Fibroblast of mammary gland (primary cell): ENCODE measurements at places on chromosomes 2 and 18.

- DNase-seq = no peak
Observed at GRCh38 chr2:232466221-232466620, 10.3 kb downstream of the ALPI start.

GRCh38 chr18:57051021-57051656 is 95.7 kb upstream of the BOD1L2 start:
- DNase-seq = no peak

DNA sequence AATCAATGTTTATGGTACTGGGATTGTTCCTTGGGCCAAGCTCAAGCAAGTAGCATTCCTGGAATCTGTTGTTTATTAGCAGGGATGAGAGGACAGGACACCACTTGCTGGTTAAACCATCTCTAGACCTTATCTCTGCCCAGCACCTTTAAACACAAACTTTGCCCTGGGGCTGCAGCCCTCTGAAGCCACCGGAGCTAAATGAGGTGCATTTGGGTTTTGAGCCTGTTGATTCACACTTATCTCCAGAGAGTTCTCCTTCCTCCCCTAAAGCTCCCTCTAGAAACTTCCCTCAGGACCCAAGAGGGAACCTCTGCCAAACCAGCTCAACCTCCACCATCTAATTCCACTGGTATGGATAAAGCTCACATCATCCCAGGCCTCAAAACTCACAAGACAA is 94.8 kb upstream of the EPAS1 start:
- no peak for DNase-seq

GRCh38 chr18:55515941-55516710 is 71.9 kb downstream of the TCF4 start:
- DNase-seq = peak; percentile 69

DNA sequence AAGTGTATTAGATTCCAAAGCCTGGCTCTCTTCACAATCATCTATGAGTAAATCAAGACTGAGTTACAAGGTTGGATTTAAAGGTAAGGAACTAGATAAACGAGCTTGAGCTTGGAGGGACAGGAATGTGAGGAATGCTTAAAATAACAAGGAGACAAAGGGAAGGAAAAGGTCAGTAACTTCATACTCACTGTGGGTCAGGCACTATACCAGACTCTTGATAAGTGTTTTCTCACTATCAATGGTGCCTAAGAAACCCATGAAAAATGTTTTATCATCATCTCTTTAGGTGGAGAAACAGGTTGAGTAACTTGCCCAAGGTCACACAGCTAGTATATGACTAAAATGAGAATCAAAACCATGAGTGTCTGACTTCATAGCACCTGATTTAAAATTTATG is 212.1 kb downstream of the CDH2 start:
- no peak for DNase-seq

DNA sequence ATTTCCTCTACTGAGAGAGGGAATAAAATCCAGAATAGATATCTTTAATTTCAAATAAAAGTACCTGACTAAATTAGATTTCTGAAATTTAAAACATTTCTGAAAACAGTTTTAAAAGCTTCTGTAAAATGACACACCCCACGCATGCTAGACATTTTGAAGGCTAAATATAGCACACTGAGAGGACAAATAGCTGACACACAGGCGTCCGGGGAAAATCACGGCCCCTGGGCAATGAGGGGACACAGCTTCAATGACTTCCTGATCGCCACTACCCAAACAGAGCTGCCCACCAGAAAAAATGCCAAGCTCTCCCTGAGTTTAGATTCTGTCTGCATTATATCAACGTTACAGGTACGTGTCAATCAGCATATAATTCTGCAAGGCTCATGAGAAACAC is 10.9 kb downstream of the TBC1D8 start:
- no peak for DNase-seq

DNA sequence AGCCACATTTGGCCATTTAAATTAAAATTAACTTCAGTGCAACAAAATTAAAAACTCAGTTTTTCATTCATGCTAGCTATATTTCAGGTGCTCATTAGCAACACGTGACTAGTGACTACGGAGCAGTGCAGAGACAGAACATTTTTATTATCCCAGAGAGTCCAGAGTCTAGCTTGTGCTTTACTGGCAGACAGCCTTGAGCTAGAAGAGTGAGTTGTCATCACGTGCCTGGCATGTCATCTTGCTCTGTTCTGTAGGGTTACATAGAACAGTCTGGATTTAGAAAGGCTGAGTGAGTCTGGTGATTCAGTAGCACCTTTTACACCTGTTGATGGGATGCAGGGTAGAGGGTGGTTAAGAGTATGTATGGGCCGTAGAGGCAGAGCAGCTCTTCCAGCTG is 136.9 kb upstream of the IL1R2 start:
- peak; percentile 53 for DNase-seq

- peak; percentile 38 for DNase-seq
Observed at GRCh38 chr2:61181382-61182058, 19.5 kb downstream of the C2orf74 start.

DNA sequence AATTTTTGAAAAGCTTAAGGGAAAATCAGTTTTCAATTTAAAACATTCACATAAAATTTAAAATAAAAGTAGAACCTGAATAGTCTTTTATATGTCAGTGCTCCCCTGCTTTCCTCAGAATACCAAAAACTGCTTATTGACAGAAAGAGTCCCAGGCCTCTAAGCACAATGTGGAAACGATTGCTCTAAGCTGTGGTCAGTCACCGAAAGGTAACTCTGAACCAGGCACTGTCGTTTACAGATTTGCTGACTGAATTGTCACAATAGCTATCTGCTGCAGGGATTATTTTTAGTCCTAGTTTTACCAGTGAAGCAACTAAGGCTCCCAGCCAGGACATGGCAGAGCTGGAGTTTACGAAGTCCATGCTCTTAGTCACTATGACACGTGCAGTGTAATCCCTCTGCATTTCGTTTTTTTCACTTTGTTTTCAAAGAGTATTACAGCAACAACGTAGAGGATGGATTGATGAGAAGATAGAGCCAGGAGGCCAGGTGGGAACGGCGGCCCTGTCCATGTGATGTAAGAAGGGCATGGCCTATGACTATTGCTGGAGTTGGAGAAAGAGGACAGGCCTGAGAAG is 28.1 kb upstream of the TMEM247 start:
- peak; percentile 78 for DNase-seq

GRCh38 chr2:162965191-162965590 is 126.6 kb upstream of the KCNH7 start:
- DNase-seq = no peak

DNA sequence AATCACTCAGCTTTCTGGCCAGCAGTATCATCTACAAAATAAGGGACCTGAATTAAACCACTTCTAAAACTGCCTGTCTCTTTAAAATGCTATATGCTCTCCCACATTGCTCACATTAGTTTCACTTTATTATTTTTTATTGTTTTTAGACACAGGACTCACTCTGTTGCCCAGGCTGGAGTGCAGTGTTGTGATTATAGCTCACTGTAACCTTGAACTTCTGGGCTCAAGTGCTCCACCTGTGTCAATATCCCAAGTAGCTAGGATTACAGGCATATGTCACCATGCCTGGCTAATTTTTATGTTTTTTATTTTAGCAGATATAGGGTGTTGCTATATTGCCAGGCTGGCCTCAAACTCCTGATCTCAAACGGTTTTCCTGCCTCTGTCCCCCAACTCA is 591.3 kb upstream of the ZNF804A start:
- DNase-seq = no peak

DNA sequence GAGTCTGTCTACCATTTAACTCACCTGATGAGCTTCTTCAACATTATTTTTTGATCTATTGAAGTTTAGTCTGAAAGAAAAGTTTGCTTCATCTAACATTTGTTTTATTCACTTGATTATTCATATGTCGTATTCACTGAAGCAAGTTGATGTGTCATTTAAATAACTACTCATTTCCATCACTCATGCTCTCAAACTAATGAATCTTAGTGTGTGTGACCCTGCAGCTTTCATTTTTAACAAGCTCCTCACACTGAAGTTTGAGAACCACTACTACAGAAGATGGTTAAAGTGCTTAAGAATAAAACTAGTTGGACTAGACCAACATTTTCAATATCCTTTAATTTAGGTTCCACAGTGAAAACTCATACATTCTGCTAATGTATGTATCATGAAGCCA is 1.8 kb upstream of the ABI2 start:
- DNase-seq = no peak

GRCh38 chr2:5666798-5667197 is 25.4 kb upstream of the SOX11 start:
- DNase-seq = no peak

DNA sequence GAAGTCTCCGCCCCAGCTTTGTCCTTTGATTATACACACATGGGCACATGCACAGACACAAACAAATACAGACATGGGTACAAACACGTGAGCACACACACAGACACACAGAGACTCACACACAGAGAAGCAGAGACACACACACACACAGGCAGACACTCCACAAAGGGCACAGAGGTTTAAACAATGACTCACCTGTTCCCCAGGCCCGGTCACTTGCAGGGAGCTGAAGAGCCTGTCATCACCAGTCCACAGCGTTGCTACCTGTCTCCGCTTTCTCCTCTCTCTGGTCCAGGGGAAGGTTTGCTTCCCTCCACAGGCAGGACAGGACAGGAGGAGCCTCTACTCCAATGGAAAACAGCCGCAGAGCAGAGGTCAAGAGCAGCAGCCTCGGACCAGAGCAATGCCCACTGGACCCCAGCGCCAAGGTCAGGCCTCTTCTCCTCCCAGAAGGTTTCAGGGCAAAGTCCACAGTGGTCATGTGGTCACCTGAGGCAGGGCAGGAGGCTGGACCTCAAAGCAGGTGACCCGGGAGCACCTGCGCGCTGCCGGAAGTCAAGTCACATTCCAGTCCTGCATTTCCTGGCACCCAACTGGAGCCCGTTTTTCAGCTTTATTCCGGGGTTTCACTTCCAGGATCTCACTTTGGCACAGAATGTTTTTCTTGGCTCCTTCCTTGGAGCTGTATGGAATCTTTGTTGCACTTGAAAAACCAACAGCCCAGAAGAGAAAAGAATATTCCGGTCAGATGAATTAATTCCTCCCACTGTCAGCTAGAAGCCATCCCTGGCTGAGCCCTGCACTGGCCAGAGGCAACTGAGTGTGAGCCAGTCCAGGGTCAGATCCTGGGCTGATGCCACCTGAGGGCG is at the start of gene RAB17:
Gene RAB17, minus strand, starts transcription at position 463 of the 869 bp plus-strand sequence. CDS start 4,580 bp downstream, outside the sequence.
- no peak for DNase-seq

DNA sequence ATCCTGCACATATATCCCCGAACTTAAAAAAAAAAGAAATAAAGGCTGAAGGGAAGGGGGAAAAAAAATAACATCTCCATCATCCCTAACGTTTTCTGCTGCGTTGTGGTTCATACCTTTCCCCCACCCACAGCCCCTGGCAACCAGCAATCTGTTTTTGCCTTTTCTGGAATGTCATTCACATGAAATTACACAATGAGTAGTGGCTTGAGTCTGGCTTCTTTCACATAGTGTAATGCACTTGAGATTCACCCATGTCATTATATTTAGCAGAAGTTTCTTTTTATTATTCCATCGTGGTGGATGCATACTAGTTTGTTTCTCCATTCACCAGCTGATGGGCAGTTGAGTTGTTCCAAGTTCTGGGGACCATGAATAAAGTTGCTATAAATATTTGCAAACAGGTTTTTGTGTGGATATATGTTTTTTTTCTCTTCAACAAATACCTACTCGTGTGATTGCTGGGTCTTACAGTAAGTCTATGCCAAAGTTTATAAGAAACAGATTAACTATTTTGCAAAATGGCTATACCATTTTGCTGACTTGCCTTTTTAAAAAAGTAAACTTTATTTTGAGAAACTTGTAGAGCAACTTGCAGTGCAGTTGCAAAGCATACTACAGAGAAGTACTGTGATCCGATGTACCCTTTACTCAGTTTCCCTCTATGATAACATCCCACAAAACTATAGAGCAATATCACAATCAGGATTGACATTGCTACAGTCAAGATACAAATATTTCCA is 322.5 kb downstream of the LPIN1 start:
- DNase-seq = no peak

DNA sequence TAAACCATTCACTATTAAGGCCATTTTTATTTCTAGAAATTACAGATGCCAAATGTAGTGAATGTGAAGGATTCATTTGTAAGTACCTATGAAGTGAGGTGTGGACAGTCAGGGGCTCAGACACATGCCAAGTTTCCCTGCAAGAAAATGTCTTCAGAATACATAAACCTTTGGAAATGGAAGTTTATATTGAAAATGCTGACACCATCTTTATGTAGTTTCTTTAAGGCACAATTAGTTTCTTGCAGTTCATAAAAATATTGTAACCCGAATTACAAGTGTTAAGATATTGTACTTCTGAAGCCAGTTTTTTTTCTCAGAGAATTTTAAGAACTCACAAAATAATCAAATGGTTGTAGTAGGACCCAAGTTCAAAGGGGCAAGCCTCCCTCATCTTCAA is 66.1 kb upstream of the LYPD1 start:
- no peak for DNase-seq

DNA sequence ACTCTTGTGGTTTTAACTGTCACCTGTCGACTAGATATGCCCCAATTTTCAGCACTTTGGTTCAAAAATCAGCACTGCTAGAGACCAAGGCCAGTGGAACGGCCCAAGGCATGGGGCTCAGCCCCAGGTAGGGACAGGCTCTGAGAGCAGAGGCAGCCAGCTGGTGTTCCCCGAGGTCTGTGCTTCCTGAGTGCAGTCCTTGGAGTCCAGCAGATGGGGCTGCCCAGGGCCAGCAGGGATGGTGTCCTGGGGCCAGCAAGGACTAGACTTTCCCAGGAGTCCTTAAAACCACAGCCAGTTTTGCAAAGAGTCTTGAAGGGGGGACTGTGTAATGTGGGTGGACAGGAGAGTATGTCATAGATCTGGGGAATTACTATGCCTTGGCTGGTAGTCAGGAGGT is 56.3 kb downstream of the POMC start:
- DNase-seq = peak; percentile 8

DNA sequence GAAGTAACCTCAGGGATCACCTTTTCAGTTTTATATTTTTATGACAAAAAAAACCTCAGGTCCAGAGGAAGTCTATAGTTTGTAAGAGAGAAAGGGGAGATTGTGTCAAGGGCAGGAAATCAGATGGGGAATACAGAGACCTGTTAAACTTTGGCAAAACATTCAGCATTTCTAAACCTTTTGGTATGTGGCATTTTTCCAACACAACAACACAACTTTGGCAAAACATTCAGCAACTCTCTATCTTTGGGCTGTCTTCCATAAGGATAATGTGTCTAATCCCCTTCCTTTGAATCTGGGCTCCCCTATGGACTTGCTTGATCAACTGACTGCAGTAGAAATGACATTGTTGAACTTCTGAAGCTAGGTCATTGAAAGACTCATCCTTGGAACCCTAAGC is 220.6 kb upstream of the CCDC68 start:
- DNase-seq = peak; percentile 72

- DNase-seq = no peak
Observed at GRCh38 chr2:40168032-40168431, 283.9 kb downstream of the SLC8A1 start.
